ENCODE measurements at places on chromosomes 2 and 18. TPM values are rescaled to one million over a fixed set of nuclear protein-coding genes. Genes with fewer than 3 reads are reported as not detected.

Gene RASGRP3
- 34.7 TPM for polyA plus RNA-seq

Gene DIPK1C
- polyA plus RNA-seq = 11.8 TPM

Gene LIMS1
- polyA plus RNA-seq = 44.0 TPM

Gene CLASP1
- 60.0 TPM for polyA plus RNA-seq

Gene IL18R1
- polyA plus RNA-seq = 0.32 TPM

GRCh38 chr18:8114480-8114879, 494.8 kb upstream of the RAB12 start:
- no peak for DNase-seq

Gene PROC
- polyA plus RNA-seq = 0.28 TPM

- peak; percentile 23 for DNase-seq
Observed at GRCh38 chr2:181573140-181573736, 83.7 kb downstream of the CERKL start.

Gene PTPRM
- 101 TPM for polyA plus RNA-seq

Gene IL1B
- polyA plus RNA-seq = 0.63 TPM

DNA sequence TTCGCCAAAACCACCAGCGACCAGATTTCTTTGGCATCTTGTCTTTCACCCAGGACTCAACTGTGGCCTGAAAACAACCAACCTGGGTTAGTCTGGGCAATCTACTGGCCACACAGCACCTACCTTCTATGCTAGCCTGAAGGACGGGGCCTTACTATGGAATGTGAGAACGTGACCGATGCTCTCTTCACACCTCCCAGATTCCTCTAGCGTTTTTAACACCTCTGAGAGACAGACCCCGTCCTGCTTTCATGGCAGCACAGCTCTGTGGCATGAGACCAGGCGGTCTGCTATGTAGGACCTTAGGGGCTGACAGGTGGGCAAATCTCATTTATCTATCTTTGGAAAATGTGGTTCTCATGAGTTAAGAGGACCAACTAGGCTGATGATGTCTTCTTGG, 80.9 kb downstream of the EMILIN2 start:
- DNase-seq = no peak
